ENCODE measurements at places on chromosomes 3 and 15.

GRCh38 chr15:48645558-48646330 lies at the start of gene FBN1:
FBN1 (minus strand) TSS chr15:48645709; CDS start chr15:48644769, 940 bp downstream.
- DNase-seq, result peak; percentile 64

- no peak for DNase-seq
These were observed 27.0 kb upstream of the MUC4 start for GRCh38 chr3:195838714-195839113.

- DNase-seq, result no peak
These were observed 343.0 kb downstream of the MFSD1 start for GRCh38 chr3:159144891-159145290.

DNA sequence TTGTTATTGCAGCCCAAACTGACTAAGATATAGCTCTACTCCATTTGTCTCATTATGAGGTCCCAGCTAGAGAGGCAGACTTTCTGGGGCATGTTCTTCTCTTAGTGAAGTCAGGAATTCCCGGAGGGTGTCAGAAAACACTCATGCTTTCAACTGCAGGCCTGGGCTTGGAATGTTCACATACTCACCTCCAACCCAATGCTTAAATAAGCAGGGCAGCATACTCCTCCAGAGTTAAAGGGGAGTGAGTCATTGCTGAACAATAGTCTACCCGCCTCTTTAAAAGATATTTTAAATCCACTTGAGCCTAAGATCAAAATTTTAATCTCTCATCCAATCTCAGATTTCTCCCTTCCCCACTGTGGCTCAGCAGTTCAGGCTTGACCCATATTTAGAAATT lies 167.8 kb upstream of the DPH6 start:
- no peak for DNase-seq

GRCh38 chr3:46955801-46956259 lies 20.7 kb downstream of the CCDC12 start:
- DNase-seq, result no peak

DNA sequence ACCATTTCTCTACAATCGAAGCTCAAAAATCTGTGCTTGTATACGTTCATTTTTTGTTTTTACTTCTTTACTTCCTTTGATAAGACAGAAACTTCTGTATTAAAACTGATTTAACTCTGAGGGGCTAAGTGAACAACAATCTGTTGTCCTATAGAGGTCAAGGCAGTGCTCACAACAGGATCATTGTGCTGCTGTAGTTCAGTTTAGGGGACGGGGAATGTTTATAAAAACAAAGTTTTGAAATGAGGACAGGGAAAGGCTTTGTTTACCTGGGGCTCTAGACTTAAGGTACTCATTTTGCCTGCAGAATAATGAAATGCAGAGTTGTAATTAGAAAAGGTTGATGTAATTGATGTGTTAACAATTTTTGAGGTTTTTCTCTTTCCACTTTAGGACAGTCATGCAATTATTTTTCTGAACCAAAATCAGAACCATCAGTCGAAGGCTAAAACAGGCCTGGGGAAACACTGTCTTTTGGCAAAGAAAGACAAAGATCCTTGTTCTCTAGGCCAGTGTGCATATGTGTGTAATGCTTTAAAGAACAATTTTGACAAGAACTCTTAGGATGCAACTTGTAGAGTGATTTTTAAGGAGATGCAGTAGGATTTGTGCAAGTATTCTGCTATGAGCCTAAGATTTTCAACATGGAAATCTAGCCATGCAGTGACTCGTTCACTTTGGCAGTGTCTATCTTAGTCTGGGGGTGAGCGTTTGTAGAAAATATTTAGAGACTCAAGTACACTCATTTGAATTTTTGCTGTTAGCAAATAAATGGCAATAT lies 165.2 kb downstream of the PGPEP1L start:
- no peak for DNase-seq

- DNase-seq, result no peak
These were observed 6.4 kb downstream of the GNAI2 start for GRCh38 chr3:50242381-50242770.

DNA sequence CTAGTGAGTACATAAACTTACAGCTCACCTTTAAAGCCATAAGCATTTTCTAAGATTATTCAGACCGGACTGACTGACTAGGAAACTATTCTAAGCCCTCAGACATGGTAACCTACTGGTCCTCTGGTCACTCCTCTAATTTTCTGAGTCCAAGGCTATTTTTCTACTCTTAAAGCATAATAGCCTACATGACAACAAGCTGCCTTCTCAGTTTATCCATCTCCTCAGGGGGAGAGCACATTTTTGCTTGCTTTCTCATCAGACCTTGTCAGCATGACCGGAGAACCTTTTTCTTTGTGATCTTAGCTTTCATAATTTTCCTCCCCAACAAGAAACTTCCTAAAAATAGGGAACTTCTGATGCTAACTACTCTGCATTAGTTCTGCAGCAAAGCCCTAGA lies 38.4 kb downstream of the UBP1 start:
- DNase-seq, result no peak
